ENCODE measurements at places on chromosomes 16 and 17.

DNA sequence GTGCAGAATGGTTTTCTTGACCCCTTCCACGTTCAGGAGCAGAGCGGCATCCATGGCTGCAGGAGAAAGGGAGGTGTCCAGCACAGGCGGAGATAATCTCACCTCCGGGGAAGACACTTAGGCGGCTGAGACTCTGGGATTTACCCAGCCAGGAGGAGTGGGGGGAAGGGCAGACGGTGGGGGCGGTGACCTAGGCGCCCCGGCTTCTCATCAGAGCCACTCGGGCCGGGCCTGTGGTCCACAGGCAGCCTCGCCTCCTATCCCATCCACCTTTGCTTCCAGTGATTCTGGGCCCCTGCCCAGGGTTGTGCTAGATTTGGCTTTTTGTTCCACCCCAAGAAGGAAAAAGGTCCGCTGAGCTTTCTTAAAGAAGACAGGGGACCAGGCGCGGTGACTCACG, at the start of gene AIPL1:
AIPL1 (minus strand) TSS at position 71 of the 400 bp plus-strand sequence; CDS start at position 54, 17 bp downstream.
- DNase-seq = peak; percentile 75

DNA sequence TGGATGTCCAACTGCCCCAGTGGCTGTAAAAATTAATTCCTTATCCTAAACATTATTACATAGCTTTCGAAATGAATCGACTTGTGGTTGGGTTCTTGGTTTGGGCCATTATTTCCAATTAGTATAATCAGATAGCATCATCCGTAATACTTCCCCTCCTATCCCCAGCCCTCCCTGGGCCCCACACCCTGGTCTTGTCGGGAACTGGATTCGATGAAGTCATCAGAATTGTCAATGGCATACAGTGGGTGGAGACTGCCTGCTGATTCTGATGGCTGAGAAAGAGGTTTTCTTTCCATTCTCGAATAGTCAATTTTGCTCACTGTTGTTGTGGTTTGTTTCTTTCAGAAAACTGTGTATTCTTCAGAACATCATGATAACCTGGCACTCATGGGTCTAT, 395.1 kb downstream of the SEC14L1 start:
- no peak for DNase-seq

GRCh38 chr16:57507136-57508034, 21.1 kb upstream of the DOK4 start:
- DNase-seq = no peak

GRCh38 chr17:81432941-81433340, 37.7 kb downstream of the BAHCC1 start:
- DNase-seq = no peak

DNA sequence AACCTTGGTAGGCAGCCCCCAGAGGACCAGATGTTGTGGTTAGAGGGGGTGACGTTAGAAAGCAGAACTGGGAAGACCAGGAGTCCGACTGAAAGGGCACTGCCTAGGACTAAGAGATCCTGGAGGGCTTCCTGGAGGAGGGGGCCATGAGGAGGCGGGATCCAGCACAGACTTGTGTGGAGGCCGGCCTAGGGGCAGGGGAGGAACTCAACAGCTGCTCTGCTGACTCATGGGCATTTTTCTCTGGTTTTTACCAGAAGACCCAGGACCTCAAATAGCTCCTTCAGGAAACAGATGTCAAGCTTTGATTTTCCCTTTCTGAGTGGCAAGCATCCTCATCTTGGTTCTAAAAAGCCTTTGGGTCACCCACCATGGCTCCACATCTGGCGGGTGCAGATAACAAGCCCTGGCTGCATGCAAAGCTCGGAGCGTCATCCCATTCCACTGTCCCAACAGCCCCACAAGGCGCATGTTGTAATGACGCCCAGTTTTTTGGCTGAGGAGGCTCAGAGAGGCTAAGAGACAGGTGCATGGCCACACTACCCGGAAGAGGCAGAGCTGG, 29.0 kb downstream of the IL21R start:
- no peak for DNase-seq

DNA sequence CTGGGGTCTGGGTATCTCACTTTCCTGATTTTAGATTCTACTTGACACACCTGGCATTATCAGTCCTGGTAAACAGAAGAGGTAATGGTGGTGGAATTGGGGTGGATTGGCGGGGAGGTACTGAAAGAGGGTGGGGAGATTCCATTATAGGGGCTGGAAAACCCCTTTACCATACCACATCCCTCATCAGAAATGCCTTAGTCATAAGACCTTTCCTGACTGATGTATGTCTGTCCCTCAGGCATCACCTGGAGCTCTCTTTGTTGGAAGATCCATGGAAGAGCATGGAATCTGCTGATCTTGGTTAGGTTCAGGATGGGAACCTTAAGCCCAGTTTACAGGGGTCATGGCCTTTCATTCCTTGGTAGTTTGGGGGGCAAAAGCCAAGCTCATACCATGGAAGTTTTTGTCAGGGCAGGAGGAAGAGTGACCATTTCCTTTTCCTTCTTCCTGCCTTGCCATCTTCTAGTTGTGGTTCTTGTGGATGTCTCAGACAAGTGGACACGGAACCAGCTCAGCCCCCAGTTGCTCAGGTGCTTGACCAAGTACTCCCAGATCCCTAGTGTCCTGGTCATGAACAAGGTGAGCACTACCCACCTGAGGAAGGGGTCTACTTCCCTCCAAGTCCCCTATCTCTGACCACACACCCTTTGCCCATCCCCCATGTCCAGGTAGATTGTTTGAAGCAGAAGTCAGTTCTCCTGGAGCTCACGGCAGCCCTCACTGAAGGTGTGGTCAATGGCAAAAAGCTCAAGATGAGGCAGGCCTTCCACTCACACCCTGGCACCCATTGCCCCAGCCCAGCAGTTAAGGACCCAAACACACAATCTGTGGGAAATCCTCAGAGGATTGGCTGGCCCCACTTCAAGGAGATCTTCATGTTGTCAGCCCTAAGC, 3.3 kb downstream of the ERAL1 start:
- DNase-seq = no peak
